T-helper 22 cell (primary cell): ENCODE measurements at places on chromosomes 11 and 22.

DNA sequence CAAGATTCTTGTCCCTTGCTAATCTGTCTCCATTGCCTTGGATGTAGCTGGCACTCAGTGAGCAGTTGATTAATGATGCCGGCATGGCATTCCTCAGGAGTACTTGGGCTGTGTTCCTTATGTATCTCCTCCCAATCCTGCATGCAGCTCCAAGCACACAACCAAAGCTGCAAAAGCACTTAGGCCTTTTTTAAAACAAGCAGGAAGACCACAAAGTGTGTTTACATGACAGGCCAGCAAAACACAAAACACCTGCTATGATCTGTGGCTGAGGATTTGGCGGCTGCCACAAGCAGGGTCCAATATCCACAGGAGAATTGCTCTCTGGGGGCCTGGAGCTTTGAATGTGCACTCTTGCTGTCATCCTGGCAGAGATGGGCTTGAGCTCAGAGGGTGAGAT lies 8.9 kb downstream of the ABTB2 start:
- no peak for DNase-seq

DNA sequence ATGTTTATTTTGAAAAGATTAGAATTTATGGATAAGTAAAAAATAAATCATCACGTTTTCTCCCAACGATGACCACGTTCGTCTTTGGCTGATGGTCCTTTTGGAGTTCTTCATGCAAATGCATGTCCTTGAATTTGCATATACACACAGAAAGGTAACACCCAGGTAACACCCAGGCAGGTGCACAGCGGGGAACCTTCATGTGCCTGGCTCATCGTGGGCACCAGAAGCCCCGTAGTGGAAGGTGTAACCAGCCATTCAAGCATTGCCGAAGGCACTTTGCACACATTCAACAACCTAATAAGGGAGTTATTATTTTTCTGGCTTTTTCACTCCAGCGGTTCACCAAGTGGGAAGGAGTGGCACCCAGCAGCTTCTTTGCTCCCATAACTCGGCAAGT lies 404.6 kb downstream of the TBC1D22A start:
- no peak for DNase-seq

GRCh38 chr11:28849053-28849452 lies 740.9 kb downstream of the METTL15 start:
- no peak for DNase-seq

DNA sequence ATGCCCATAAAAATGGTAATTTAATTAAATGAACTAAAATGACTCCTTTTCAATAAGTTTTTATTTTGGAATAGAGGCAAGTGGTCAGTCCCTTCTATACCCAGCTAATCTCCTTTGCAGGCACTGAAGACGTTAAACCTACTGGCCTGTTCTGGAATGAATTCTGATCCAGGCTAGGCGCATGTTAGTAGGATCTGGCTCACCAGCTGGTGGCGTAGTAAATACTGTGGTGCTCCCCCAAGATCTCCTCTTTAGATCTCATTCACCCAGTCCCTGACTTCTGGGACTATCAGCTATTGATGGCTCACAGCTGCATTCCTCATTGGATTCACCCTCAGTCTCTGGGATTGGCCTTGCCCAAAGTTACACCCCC lies 173.7 kb upstream of the DDI1 start:
- DNase-seq: no peak

DNA sequence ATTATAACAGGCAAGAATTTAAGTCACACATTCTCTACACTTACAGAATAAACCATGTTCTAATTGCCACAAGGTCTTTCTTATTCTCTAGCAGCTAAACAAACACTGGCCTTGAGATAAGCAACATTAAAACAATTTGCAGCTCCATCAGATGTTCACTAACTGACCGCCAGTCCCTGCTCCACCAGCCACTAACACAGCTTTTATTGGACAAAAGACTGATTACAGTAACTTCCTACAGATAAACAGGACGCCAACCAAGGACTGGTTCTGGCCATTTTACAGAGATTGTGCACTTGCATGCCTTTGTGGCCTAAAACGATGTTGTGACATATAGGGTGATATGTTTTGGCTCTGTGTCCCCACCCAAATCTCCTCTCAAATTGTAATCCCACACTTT lies 388.9 kb upstream of the LRRC4C start:
- DNase-seq: no peak

- no peak for DNase-seq
Measured at GRCh38 chr22:19705181-19705934, 8.9 kb upstream of the SEPTIN5 start.

DNA sequence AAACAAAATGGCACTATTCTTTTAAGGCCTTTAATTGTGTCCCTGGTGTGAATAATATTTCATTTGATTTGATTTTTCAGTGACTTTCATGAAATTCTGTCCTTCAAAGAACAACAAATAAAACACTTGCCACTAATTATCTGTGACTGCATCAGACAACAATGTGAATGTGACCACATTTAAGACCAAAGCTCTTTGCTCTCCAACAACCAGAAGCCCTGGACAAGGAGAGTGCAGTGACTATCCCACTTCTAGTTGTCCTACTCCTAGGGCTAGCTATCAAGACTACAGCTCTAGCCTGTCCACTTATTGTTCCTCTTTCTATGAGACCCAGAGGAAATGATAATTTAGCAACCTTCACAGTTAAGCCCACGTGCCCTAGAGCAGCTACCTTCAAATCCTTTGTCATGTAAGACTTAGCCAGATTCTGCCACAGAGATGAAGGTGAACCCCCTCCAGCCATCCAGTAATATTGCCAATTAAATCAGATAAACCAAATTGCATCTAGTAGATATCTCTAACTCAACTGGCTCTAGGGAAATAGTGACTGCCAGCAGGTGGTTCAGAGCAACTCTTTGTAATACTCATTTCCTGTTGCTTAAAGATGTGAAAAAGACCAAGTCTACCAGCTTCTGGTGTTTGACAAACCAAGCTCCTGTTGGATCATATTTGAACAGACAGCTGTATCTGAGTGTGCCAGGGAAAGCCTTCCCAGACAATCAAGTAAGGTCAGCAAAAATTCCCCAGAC lies 142.6 kb upstream of the BLID start:
- no peak for DNase-seq

- no peak for DNase-seq
Measured at GRCh38 chr22:20183823-20184222, 33.0 kb upstream of the CCDC188 start.

- DNase-seq: no peak
Measured at GRCh38 chr11:89235083-89235482, 57.4 kb downstream of the TYR start.

DNA sequence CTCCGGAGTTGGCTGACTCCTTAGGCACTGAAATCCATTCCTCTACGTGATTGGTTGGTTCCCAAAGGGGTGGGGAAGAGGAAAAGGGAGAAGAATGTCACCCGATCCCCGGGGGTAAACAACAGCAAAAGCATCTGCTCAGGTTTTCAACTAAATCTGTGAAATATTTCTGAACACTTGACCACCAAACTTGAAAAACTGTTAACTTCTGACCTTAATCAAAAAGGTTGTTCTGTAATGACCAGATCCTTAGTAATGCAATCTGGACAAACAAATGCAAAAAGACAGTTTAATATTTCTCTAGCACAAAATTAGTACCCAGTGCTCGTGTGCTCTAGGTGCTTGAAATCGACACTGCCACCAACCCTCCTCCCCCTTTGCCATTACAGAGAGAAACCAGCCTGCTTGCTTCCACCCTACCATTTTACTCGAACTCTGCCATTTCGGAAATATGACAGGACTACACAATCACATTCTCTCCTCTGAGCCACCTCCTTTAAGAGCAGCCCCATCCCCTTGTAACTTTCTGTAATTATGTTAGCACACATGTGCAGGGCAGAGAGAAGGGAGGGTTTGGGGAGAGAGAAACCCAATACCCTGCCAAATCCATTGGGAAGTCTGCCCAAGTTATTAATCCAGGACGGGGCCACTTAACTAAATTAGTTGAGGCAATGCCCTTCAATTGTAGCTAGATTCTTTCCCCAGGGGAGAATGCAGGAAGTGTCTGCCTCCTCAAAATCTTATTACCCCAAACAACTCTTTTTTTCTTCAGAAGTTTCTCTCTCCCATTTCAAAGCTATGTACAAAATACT lies 113.8 kb downstream of the RBFOX2 start:
- no peak for DNase-seq

- DNase-seq: no peak
Measured at GRCh38 chr22:48632646-48633246, 1194.9 kb downstream of the BRD1 start.

- DNase-seq: no peak
Measured at GRCh38 chr22:23210428-23211170, 30.3 kb downstream of the BCR start.

DNA sequence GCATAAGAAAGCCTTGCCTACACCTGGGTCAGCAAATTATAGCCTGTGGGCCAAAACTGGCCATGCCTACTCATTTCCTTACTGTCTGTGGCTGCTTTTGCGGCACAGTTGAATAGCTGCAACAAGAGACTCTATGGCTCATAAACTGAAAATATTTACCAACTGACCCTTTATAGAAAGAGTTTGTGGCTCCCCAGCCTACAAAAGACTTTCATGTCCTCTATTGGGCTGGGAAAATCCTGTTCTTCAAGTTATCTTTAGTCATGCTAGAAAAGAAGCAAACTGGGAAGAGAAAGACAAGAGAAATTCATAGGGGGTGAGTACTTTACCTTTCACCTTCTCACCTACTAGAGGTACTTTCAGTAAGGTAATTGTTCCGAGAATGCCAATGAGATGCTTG lies 175.1 kb downstream of the SWAP70 start:
- no peak for DNase-seq

- DNase-seq: no peak
Measured at GRCh38 chr11:26028393-26028911, 303.5 kb upstream of the ANO3 start.
